ENCODE measurements at places on chromosomes 13 and 19.

- DNase-seq, result no peak
Measured at GRCh38 chr13:25689539-25689938, 317.8 kb downstream of the ATP8A2 start.

- no peak for DNase-seq
Measured at GRCh38 chr13:40803316-40803715, 13.9 kb downstream of the SLC25A15 start.

DNA sequence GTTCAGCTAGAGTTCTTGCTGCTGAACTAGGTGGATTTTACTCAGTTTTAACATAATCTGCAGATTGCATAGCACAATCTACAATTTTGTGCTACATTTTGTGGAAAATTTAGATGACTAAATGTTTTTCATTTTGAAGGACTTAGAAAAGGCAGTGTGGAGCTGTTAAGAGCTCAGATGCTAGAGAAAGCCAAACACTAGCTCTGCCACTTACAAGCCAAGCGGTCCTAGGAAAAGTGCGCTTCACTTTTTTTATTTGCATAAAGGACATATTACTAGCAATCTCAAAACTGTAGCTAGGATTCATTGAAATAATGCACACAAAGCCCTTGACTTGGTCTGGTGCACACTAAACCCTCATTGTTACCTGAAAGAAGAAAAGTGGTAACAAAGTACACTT, 8.1 kb upstream of the CSNK1A1L start:
- no peak for DNase-seq

GRCh38 chr19:38033658-38034491, 126.9 kb downstream of the SIPA1L3 start:
- no peak for DNase-seq

- no peak for DNase-seq
Measured at GRCh38 chr19:17255150-17255621, 9.4 kb downstream of the USHBP1 start.

Measured in muscle of back (tissue), 13 donors.